Sigmoid colon (tissue), 7 donors: ENCODE measurements at places on chromosomes 13 and 19. TPM values are rescaled to one million over a fixed set of nuclear protein-coding genes. Genes with fewer than 3 reads are reported as not detected.

LILRB3 gene
- 16.9 TPM for total RNA-seq

FUT1 gene
- 0.71 TPM for total RNA-seq

CYP2S1 gene
- total RNA-seq, result 1.4 TPM

ZIC5 gene
- not detected for total RNA-seq

KLK14 gene
- not detected for total RNA-seq

ANGPTL8 gene
- not detected for total RNA-seq

ZNF792 gene
- total RNA-seq, result 3.1 TPM

DDA1 gene
- 10.2 TPM for total RNA-seq

MAG gene
- not detected for total RNA-seq

ZNF578 gene
- total RNA-seq, result 2.3 TPM

HSD11B1L gene
- 19.9 TPM for total RNA-seq

DNA sequence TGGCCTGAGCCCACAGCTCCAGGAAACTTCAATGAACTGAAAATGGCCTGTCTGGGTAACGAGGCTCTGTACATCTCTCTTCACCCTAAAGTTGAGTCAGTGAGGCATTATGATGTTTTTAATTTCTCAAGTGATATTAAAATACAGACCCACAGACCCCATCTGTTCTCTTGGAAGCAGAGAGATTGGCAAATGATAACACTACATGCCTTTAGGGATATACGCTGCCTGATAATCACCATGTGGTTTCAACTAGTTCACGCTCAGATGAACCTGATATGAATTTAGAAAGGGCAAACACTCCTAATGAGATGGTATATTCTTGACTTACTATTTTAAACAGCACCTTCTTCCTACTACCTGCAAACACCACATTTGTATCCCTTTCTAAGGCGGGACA lies 127.5 kb downstream of the RFC3 start:
- no peak for DNase-seq

DNA sequence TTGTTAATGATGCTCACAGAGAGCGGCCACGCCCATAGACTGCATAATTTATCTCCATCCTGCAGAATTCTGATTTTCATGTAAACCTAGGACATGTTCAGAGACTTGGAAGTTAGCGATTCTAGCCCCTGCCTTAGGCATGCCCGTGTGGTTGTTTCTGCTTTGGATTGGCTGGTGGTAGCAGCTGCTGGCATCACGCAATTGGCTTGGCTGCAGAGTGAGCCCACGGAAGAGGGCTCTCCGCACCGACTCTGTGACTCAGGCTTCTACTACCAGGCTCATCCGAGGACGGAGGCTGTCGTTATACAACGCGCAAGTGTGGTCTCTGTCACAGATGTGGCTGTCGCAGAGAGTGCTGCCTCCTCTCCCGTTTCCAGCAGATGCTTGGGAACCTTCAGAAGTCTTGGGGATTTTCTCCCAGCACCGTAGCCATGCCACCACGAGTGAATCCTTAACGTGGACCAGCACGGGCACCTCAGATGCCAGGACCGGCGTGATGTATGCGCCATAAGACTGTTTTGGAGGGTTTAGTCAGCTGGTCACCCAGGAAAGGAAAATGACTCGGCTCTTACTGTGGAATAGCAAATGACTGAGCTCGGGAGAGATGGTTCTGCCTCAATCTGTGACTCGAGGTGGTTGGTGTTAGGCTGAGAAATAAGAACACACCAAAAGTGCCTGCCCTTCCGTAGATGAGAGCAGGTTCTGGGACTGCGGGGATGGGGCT lies 61.0 kb upstream of the F7 start:
- DNase-seq, result no peak

- no peak for DNase-seq
Observed at GRCh38 chr19:38544569-38545315, 73.0 kb downstream of the MAP4K1 start.

DNA sequence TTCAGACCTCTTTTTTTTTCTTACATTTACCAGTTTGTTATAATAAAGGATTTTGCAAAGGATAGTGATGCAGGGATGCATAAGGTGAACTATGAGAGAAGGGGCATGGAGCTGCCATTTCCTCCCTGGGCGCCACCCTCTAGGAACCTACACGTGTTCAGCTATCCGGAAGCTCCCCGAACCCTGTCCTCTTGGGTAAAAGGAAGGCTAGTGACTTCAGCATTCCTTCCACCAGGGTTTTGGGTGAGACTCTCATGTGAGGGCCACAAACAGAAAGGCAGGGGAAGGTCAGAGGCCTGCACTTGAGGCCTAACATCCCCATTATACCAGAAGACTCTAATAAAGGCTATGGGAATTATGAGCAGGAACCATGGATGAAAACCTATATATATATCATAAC lies 57.3 kb downstream of the IFT88 start:
- no peak for DNase-seq

DNA sequence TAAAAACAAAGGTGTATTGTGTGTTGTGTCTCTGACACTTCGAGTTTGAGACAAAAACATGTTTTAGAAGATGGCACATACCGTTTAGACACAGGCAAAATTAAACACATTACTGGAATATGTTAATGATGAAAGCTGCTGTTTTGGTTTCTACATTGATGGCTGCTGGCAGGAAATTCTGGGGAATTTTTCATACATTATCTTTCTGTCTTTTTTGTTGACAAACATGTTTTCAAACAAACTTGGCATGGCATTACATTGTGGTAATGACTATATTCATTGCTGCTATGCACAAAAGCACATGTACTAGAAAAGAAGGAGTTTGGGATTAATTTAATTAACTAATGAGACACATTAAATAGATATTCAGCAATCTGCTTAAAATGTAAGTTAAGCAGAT lies 1187.6 kb downstream of the OLFM4 start:
- DNase-seq, result no peak

- no peak for DNase-seq
Observed at GRCh38 chr19:2261438-2262172, 5.4 kb upstream of the JSRP1 start.

GRCh38 chr13:100608906-100609305 lies 20.3 kb upstream of the GGACT start:
- no peak for DNase-seq
